NCI-H1694 (cell line): ENCODE measurements at places on chromosomes 16 and 17.

DNA sequence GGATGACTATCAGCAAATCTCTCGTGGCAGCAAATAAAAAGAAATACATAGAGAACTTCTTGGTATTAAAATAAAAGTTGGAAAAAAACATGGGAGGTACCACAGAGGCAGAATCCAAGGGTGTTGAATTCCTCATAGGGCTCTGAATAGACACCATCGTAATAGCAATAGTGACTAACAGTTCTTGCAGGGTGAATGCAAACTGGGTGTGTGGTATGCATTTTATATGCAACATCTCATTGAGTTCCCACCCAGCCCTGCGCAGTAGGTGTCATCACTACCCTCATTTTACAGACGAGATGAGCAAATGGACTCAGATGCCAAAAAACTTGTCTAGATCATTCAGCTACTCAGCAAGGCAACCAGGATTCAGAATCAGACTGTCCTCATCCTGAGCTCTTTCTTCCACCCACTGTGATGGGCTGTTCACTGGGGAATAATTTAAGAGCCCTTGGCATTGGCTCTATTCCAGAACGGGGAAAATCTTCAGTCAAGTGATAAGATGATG is 354.6 kb upstream of the CDH11 start:
- DNase-seq: no peak

DNA sequence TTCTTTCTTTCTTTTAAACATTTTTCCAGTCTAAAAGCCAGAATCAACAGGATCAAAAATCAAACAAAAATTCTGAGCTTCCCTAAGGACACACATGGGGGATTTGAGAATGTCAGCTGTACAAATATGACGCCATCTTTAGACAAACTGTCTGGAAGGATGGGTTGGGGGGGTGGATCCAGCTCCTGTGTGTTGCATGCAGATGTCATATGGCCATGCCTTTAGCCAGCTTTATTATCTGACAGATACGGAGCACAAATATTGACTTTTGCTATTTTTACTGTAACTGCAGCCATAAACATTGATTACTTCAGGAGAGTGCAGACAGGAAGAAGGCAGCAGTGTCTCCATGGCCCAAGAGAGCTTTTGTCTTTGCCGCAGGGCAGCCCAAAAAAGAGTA is 279.4 kb upstream of the ELAC2 start:
- no peak for DNase-seq

- no peak for DNase-seq
Observed at GRCh38 chr16:4190086-4190485, 51.8 kb downstream of the SRL start.

- no peak for DNase-seq
Observed at GRCh38 chr17:31807846-31808245, 51.2 kb downstream of the COPRS start.

GRCh38 chr16:10957771-10958482 is 13.6 kb downstream of the CLEC16A start:
- no peak for DNase-seq

- DNase-seq: no peak
Observed at GRCh38 chr17:72719578-72720493, 372.7 kb downstream of the SLC39A11 start.

DNA sequence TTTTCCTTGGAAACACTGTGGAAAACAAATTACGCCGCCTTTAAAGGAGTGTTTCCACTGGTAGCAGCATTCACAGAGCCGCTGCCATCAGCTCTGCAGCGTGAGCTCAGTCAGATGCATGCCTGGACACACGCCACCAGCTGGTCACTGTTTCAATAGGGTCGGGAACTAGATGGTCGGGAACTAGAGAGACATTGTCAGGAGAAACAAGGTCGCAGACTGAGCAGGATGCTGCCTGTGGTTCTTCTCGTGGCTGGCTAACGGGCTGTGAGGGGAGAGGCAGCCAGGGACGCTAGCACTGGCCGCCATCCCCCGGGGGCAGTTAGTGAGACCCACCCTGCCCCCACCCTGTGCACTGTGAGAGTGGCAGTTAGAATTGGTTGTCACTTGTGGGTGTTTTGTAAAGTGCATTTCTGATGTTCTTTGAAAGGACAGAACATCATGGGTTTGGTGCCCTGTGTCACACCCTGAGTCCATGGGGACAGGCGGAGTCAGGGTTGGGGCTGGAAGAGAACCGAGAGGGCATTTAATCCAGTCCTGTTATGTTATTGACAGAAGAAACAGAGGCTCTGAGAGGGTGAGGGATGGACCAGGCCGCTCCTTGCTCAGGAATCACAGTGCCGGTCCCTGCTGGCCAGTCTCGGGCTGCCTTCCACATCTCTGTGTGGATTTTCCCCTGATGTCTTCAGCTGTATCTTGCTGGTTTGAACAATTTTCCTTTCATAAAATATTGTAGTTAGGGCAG is 86.3 kb downstream of the SPECC1 start:
- DNase-seq: peak; percentile 63

DNA sequence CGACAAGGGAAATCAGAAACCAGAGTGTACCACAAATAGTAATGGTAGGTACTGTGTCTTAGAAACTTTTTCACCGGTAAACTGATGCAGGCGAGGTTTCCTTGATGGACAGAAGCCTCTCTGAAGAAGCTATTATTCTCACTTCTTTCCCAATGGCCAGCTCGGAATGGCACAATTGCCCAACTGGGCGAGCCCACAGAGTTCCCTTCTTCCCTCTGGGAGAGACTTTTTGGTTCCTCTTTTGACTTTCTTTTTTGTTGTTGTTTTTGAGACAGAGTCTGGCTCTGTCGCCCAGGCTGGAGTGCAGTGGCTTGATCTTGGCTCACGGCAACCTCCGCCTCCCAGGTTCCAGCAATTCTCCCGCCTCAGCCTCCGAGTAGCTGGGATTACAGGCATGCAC is 16.9 kb downstream of the SLC43A2 start:
- DNase-seq: no peak

- DNase-seq: no peak
Observed at GRCh38 chr16:65195998-65196397, 74.1 kb upstream of the CDH11 start.
